ENCODE measurements at places on chromosomes 5 and 9.

GRCh38 chr5:135881244-135881643 is 14.4 kb downstream of the IL9 start:
- DNase-seq = no peak

DNA sequence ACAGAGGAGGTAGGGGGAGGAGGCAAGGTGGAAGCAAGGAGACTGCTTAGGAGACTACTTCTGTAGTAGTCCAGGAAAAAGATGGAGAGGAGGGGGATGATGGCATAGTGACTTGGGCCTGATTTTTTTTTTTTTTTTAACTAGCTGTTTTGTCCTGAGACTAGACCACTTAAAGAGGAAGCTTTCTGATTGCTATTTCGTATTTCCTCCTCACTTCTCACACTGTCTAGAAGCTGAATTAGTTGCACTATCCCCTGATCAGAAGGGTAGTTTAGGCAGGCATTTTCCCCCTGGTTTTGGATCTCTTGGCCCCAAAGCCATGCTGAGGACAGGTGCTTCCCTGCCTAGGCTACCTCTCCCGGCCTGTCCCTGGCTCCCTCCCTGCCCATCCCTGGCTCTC is 14.9 kb downstream of the LARP1 start:
- DNase-seq = no peak

GRCh38 chr5:7910738-7911428 is 41.9 kb downstream of the MTRR start:
- DNase-seq = no peak

GRCh38 chr9:35811381-35812024 is 559 bp downstream of the SPAG8 start:
- no peak for DNase-seq

GRCh38 chr5:148833122-148833521 is 6.7 kb downstream of the ADRB2 start:
- no peak for DNase-seq

DNA sequence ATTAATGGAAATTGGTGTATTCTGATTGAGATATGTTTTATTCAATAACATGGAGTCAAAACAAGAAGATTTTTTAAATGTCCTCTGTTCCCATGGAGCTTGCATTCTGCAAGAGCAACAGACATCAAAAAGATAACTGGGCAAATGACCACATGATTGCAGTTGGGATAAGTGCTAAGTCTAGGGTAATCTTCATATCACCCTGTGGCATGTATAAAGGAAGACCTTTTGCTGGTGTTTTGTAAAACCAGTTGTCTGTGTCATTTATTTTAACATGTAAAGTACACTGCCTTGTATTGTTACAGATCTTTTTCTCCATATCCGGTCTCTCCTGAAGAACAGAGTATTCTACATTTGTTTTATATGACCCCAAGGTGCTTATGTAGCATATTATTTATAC is 44.0 kb downstream of the PTCD2 start:
- DNase-seq = no peak

GRCh38 chr5:172334196-172334595 is 50.6 kb upstream of the UBTD2 start:
- no peak for DNase-seq

DNA sequence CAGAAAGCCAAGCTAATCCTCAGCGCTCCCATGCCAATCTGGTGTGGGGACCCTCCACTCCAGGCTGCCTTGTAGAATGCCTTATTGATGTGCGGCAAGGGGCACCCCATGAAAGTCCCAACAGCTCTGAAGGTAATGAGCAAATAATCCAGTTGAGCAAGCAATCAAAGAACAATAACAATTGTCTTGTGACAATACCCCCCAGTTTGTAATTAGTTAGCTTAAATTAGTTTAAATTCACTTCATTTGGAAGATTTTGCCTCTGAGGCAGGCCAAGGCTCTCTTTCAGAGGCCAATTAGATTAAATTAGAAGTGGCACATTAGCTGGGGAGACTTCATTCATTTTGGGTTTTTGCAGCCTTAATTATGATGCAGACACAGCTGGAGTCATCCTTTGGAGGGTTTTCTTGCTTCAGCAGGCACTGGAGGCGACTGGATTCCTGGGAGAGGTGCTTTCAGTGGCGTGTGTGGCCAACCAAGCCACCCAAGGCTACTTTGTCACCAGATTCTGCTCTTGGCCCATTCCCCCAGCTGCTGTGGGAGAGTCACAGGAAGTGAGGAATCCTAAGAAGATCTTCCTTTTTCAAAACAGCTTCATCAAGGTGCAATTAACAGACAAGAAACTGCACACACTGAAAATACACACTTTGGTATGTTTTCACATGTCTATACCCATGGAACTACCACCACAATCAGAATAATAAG is 17.9 kb upstream of the FBP1 start:
- no peak for DNase-seq

DNA sequence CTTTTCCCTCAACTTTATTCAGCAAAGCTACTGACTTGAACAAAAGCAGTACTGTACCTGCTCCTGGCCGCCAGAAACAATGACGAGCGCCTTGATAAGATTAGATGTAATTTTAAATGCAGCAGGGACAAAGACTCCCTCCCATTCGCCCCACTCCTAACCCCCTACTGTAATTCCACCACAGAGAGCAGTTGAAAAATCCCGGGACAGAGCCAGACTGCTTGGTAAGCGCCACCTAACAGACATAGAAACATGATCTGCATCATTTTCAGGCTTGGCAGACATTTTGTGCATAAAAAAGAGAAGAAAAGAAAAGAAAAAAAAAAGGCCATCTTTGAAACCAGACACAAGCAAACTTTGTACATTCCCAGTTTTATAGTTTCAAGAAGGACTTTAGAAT is 81.9 kb downstream of the ISL1 start:
- no peak for DNase-seq

DNA sequence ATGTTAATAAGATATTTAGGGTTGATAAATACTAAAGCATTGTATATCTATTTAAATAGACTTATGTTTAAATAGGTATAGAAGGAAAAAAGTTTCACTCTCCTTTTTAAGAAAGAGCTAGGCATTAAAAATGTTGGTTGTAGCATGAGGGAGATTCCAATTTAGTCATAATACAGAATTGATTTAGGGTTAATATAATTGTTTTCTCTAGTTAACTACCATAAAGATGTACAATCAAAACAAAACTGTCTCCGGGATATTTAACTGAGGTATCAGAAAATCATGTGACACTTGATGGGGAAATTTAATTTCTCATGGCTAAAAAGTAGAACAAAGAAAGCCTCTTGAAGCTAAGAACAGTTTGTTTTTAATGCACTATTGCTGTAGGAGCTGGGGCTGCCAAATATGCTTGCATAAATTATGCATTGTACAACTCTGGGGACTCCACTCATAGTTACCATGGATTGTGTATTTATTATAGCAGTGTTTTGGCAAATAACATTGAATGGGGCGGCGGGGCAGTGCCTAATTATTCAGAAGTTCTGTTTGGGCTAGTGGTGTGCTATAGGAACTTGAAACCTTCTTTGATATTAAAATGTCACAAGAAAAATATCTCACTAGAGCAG is 44.2 kb downstream of the SMC2 start:
- no peak for DNase-seq

DNA sequence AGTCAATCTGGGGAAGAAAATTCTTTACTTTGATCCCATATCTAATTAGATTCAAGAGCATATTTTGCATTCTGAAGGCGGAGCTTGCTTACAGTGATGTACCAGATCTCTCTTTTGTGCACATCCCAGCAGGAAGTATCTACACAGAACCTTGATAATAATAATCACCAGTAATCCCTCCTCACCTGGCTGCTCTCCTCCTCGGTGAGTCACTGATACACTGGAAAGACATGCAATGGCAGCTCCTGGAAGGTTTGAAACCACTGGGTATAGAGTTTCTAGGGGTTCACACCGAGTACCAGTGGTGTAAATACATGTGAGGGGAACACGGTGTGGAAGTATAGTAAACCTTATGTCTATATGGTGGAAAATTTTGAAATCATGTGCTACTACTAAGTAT is 205.5 kb upstream of the TARS1 start:
- DNase-seq = no peak

DNA sequence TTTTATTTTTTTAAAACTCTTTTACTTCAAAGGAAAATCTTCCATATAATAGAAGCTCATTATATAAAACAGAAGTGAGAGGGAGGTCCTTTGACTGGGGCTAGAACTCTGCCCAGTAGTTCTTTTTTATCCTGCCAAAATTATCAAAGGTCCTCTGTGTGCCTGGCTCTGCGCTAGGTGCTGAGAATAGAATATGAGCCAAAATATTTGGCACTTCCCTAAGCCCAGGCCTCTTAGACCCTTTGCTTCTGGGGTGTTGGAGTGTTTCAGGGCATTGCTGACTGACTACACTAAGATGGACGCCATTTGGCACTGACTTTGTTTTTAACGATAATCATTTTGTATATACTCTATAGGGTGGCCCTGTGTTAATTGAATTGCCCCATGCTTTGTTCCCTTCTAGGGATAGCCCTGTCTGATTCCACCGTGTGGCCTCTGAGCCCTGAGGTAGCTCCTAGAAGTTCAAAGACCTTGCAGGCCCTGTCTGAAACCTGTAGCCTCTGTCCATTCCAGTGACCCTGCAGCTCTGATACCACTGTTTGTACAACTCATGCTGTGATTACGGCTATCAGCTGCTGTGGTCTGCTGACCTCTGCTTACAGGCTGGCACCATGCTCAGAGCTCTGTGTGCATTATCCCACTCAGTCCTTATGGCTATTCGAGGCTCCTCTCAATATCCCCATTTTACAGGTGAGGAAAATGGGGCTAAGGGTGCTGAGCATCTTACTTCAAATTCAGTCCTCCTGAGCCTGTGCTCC is 84.3 kb upstream of the SHB start:
- no peak for DNase-seq

DNA sequence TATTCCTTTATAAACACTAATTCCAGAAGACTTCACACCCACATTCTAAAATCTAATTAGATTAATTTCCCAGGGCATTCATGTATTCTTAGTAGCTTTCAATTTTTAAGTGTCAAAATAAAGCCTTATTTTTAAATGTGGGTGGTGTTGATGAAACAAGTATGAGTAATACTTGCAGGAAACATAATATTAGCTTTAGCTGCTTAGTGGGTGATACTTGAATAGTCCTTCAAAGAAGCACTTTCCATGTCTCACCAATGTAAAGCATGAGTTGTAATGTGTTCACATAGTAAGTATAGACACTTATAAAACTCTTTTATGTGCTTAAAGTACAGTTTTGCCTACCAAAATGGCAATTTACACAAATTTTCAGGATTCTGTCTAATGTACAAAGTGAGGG is 6.9 kb downstream of the FNBP1 start:
- DNase-seq = no peak

DNA sequence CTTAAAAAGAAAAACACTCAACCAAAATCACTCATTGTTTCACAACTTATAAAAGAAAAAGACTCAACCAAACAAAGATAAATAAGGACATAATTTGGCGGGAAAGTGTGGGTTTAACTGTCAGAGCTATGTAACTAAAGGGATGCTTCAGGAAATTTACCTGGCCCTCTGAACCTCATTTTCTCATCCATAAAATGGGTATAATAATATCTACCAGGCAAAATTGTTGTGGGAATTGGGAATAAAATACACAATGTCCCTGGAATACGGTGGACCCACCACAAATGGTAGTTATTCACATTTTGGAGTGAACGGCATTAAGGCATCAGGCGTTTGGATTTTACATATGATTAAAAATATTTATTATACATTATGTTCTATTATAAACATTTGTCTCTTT is 228.5 kb upstream of the ANKRD55 start:
- DNase-seq = no peak

DNA sequence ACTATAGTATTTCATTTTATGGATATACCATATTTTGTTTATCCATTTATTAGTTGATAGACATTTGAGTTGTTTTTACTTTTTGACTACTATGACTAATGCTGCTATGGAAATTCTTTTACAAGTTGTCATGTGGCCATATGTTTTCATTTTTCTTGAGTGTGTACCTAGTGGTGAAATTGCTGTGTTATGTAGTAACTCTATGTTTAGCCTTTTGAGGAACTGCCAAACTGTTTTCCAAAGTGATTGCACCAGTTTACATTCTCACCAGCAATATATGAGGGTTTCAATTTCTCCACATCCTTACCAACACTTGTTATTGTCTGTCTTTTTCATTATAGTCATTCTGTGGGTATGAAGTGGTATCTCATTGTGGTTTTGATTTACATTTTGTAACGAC is 75.4 kb downstream of the GRIA1 start:
- DNase-seq = no peak

- no peak for DNase-seq
Measured at GRCh38 chr9:111298111-111298510, 31.9 kb downstream of the OR2K2 start.
